Activated naive CD8-positive, alpha-beta T cell treated with anti-CD3 and anti-CD28 coated beads for 36 hours (primary cell): ENCODE measurements at places on chromosomes 2 and 18.
A peak's percentile ranks its signal among the peaks of the same experiment; 100 is the strongest.

DNA sequence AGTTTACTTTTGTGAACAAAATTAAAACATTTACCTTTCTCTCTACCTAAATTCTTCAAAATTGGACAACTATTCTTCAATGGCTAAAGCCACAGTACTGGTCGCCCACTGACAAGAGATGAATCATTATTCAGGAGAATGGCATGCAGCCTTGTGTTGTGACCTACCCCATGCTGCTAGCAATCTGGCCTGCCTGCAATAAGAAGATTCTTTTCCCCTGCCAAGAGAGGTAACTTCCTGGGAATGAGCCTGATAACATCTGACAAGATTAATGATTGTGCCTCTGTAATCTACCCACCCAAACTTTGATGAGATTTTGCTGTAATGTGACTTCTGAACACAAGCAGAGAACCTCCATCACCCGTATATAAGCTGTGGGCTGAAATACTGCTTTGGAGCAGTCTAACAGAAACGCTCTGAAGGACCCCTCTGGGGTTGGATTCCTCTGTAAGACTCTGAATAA is 47.0 kb upstream of the ST3GAL5 start:
- no peak for DNase-seq

GRCh38 chr2:189413249-189413648 is 28.0 kb upstream of the WDR75 start:
- DNase-seq, result no peak

- no peak for DNase-seq
Observed at GRCh38 chr2:224982226-224982625, 60.0 kb downstream of the DOCK10 start.

DNA sequence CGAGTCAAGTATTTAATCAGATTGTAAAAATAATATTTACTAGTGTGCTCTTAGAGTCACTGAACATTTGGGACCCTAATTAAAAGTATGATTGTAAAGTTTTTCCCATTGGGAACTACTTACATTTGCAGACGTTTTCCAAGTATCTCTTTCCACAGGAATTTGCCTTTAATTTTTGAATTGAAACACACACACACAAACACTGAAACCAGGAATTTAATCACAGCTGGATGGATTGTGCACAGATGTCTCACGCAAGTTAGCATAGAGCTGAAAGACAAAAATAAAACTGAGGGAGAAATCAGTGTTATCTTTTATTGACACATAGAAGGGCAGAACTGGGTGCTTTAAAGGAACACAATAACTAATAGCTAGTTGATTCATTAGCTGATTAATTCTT is 230.7 kb downstream of the RND3 start:
- DNase-seq, result no peak

- DNase-seq, result no peak
Observed at GRCh38 chr2:212249451-212249850, 289.2 kb downstream of the ERBB4 start.

- DNase-seq, result no peak
Observed at GRCh38 chr2:41605311-41605710, 442.5 kb upstream of the PKDCC start.

GRCh38 chr2:150431561-150432311 is 55.7 kb downstream of the RND3 start:
- no peak for DNase-seq

GRCh38 chr2:160415991-160416390 is 77.6 kb downstream of the RBMS1 start:
- DNase-seq, result no peak

DNA sequence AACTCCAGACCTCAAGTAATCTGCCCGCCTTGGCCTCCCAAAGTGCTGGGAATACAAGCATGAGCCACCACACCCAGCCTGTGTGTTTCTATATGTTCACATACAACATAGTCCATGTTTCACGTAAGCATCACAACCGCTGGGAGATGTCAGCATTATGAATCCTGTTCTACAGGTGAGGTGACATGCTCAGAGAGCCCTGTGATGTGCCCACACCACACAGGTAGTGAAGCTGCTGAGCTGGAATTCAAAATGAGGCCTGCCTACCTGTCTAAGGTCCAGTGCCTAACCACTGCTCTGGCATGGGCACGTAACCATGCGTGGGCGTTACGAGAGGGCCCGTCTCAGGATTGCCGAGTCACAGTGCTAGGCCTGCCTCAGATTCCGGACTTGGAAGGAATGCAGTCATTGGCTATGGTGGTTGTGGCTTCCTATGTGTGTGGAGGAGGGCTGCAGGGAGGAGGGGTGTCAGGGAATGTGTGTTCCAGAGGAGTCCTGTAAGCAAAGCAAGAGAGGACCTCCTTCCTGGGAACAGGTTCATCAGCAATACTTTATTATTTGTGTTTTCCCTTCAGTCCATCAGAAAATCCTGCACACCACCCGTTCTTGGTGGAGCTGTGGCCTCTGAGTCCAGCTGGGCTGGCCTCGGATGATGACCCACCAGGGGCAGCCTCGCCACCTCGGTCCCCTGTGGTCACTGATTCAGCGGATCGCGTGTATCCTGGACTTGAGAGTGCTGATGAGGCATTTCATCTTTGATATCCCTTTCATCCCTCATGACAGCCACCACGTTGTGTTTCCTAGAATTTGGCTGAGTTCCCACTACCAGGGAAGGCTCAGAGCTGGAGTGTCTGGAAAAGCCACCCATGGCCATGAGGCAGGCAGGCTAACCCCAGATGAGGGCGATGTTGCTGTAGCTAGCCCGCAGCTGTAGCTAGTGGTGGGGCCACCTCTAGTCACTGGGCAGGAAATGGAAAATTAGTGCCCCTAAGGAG is 31.1 kb downstream of the HK2 start:
- DNase-seq, result no peak

- DNase-seq, result no peak
Observed at GRCh38 chr2:25315316-25315680, 26.4 kb downstream of the DNMT3A start.

GRCh38 chr2:10917927-10918326 is 6.2 kb downstream of the KCNF1 start:
- DNase-seq, result no peak

- no peak for DNase-seq
Observed at GRCh38 chr2:153604133-153604532, 125.6 kb upstream of the RPRM start.

DNA sequence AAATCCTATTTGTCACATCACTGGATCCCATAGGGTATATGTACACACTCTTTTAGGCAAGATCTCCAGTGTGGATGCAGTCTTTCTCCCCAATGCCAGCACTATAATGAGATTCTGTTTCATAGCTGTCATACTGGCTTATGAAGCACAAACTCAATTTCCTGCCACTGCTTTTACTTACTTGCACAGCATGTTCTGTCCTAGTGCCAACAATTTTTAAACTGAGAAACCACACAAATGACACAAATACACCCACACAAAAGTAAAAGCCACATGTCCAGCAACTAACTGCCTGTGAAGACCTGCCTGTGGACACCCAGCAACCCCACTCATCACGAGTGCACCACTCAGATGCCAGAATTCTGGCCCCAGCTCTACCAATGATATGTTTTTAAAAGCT is 29.6 kb upstream of the RNU4ATAC start:
- DNase-seq, result no peak

DNA sequence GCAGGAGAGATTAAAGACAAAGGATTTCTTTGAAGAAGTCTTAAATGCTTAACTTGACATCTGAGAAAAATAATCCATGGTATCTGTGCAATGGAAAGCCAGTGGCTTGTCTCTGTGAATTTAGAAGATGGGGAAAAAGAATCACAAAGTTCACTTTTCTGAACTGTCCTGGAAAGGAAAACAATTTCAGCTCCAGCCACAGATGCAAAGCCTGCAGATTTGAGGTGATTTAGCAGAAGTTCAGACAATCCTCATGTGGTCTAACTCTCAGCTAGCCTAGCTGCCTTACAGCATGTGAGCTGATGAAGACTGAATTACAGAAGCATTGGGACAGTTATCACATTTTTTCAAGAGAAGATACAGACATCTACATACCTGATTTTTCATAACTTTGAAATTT is 126.7 kb upstream of the ITGB6 start:
- DNase-seq, result no peak

DNA sequence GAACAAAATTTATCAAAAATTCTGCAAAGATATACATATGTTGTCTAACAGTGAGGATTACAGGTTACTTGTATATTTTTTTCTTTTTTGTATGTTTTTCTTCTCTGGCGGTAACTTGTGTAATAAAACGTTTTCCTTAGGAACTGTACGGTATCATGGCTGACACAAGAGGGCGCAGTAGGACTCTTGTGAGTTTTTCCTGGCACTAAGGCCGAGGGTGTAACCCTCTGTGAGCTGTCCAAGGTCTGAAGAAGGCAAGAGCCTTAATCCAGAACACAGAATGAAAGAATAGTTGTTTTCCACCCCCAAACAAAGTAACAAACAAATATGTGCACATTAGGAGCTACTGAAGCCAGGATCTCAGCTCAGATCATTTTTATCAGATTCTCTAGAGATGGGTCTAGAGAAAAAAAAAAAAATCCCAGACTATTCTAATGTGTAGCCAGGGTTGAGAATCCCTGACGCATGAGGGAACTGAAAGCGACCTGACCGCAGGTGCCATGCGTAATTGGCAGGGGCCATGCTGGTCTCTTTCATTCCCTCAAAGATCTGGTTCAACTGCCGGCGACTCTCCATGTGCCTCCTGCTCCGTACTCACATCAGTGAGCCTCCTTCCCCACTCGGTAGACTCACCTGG is 27.0 kb downstream of the TMEM200C start:
- DNase-seq, result peak; percentile 26

DNA sequence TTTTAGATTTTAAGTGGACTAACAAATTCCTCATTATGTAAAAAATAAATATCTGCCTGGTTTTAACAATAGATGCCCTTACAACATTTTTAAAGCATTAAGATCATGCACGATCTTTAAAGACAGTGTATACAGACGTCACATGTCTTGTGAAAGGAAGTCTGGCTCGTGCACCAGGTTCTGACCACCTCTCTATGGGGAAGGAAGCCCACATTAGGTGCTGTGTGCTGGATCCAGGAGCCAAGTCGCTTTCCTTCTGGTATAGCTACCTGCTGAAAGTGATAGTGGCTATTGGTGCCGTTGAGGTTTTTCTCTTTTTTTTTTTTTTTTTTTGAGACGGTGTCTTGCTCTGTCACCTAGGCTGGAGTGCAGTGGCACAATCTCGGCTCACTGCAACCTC is 116.5 kb downstream of the NCK2 start:
- no peak for DNase-seq

- no peak for DNase-seq
Observed at GRCh38 chr2:176455816-176456291, 186.6 kb downstream of the MTX2 start.

GRCh38 chr2:47508641-47509040 is 105.7 kb downstream of the MSH2 start:
- DNase-seq, result no peak

DNA sequence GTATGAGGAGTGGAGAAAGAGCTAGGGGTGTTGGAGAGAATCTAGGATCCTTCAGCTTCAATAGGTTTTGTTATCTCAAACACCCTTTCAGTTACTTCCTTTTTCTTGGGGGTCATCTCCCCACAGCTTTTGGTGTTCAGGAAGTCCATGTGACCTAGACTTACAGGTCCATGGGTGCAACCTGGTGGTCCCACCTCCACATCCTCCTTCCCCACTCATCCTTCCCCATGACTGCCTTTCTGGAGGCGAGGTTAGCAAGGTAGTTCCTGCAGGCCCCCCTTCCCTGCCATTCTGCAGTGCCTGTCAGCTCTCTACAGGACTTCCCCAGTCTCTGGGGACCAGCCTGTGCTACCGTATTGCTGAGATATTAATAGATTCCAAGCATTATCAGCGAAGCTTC is 107.6 kb downstream of the TMEM17 start:
- DNase-seq, result no peak

- DNase-seq, result no peak
Observed at GRCh38 chr2:19989342-19989666, 601 bp downstream of the WDR35 start.

GRCh38 chr2:7625392-7626138 is 708.4 kb downstream of the RNF144A start:
- no peak for DNase-seq

- DNase-seq, result peak; percentile 22
Observed at GRCh38 chr2:45169339-45170190, 160.3 kb upstream of the SIX2 start.

GRCh38 chr2:95310216-95310615 is 13.1 kb downstream of the KCNIP3 start:
- no peak for DNase-seq

GRCh38 chr2:202700075-202700901 is 65.5 kb downstream of the FAM117B start:
- DNase-seq, result no peak
